ENCODE measurements at places on chromosomes 6 and 20.

GRCh38 chr6:28615955-28616747, 90.5 kb downstream of the GPX5 start:
- no peak for DNase-seq

- no peak for DNase-seq
Measured at GRCh38 chr20:22471156-22471836, 113.1 kb downstream of the FOXA2 start.

DNA sequence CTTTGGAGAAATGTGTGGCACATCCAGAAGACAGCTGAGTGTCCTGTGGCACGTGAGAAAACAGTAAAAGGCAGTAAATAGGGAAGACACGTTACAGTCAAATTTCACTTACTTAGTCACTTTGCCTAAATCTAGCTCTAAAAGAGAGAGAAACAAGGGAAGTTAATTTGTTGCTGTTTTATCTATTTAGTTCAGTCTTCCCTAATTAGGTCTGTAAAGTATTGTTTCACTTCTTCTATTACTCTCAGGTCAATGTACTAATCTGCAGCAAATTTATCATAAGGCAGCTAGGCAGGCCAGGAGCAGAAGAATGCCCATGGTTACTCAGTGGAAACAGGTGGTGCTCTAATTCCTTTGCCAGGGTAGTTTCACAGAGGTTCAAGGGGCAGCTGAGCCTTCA, 124.3 kb upstream of the CNR1 start:
- no peak for DNase-seq

GRCh38 chr6:142374965-142375733, 73.3 kb downstream of the ADGRG6 start:
- DNase-seq: no peak

GRCh38 chr20:63084563-63084927, 77.8 kb upstream of the BHLHE23 start:
- DNase-seq: no peak

DNA sequence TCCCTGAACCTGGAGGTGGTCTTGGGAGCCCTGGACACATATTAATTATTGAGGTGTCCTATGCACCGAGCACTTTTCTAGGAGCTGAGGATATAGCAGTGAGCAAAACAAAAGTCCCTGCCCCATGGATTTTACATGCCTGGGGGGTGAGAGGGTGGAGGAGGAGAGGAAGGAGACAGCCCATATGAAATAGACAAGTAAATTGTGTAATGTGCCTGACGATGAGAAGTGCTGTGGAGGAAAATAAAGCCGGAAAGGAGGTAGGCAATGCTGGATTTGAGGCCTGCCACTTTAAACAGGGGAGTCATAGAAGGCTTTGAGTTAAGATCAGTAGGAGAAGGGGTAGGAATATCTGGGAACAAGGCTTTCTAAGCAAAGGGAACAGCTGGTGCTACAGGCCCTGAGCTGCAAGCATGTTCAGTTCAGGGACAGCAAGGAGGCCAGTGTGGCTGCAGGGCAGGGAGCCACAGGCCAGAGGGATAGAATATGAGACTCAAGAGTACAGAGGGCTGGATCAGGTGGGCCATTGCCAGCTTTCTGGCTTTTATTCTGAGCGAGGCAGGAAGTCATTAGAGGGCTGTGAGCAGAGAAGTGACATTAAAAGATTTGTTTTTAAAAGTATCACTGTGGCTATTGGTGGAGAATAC, 19.1 kb upstream of the MYLIP start:
- no peak for DNase-seq

GRCh38 chr20:1005452-1006027, 3.4 kb upstream of the RSPO4 start:
- no peak for DNase-seq

DNA sequence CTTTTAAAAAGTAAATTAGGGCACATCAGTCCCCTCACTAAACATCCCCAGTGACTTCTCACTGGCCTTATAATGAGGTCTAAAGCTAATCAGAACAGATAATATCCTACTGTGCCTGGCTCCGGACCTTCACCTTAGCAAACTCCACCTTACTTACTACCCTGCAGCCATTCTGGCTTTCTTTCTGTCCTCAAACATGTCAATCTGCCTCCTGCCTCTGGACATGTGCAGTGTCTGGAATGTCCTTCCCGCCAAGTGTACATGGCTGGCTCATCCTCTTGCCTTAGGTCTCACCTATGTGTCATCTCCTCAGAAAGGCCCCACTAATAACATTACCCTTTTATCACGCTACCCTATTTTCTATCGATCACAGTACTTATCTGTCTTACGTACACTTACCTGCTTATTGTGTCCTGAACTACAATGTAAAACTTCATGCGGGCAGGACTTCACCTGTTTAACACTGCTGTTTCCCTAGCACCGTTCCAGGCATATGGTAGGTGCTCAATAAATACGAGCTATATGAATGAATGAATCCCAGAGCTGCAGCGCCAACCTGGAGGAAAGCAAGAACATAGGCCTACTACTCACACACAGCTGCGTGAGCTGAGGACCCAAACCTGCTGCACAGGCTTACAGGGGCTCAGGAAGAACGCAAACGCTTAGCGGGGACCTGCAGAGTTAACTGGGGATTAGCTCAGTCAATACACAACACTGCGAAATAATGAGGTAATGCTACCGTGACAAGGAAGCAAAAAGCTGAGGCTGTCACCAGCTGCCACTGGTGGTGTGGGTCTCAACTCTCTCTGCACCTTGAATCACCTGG, 991 bp downstream of the UQCC2 start:
- no peak for DNase-seq

- no peak for DNase-seq
Measured at GRCh38 chr6:14917109-14917910, 328.6 kb upstream of the JARID2 start.

GRCh38 chr6:42988486-42989020, 4.2 kb downstream of the PPP2R5D start:
- no peak for DNase-seq

DNA sequence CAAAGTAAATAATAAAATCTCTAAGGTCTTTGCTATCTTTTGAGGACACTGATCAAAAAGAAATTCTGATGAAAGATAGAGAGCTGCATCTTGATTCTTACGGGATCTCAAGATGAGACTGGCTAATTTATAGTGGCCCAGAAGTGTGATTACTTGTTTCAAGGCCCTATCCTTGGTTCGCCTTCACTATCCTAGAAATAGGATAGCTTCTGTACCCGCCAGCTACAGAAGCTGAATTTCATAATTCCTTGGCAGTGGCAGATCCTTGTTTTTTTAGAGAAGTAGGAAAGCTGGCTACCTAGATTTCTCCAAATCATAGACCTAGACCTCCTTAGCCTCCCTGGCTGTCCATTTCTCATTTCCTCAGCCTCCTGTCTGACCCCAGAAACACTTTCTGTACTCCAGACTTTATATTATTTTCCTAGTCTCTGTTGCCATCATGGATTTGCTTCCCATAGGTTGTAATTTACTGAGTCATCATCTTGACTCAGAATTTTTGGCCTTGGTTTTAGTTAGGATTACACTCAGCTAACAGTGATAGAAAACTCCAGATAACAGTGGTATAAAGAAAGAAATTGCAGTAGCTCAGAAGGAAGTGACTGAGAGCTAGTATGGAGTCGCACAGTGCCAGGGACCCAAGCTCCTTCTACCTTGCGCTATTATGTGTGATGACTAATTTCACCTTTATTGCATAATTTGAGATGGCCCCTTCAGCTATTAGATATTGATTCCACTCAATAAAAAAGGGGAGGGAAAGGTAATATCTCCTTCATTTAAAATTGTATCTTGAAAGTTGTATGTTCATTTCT, 27.7 kb downstream of the PHF3 start:
- DNase-seq: no peak

DNA sequence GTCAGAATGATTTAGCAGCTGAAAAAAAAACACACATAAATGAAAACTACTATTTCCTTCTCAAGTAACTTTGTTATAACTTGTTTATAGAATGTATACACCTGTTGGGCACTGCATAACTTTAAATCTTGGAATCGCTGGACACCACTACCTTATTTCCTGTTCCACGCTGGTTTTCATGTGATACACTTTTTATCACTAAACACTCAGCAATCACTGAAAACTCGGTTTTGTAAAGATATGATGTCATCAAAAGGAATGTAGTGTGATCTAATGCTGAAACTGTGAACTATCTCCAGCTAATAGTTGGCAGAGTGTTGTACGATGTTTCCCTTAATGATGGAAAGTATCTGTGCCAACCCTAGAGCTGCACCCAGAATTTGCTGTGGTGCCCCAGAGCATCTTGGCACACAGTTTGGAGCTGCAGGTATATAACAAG, 127.9 kb downstream of the BACH2 start:
- no peak for DNase-seq

DNA sequence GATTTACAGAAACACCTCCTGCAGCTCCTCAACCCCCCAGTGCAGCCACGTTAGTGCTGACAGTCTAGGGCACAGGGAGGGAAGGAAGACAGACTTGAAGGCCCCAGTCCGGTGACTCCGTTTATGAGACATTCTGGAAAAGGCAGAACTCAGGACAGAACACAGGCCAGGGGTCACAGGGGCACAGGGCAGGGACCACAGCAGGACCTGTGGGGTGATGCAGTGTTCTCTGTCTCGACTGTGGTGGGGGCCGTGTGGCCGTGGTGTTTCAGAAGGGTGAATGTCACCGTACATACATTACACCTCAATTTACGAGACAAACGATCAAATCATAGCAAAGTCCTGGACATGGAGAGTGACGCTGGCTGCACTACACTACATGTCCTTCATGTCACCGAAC, 11.3 kb downstream of the BHLHE23 start:
- no peak for DNase-seq

DNA sequence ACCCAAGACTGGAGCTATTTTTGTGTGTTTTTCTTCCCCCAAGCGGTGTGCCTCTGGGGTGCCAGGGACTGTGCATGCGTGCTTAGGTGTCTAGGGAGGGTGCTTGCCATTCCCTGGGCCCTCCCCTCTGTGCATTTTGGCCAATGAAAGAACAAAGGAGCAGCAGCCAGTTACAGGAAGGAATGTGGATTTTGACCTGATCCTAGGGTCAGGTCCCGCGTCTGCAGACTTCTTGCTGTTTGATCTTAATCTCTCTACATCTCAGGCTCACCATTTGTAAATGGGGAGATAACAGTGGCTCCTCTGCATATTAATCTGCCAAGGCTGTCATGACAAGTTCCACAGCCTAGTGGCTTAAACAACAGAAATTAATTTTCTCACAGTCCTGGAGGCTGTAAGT, 699.1 kb downstream of the QKI start:
- DNase-seq: no peak

DNA sequence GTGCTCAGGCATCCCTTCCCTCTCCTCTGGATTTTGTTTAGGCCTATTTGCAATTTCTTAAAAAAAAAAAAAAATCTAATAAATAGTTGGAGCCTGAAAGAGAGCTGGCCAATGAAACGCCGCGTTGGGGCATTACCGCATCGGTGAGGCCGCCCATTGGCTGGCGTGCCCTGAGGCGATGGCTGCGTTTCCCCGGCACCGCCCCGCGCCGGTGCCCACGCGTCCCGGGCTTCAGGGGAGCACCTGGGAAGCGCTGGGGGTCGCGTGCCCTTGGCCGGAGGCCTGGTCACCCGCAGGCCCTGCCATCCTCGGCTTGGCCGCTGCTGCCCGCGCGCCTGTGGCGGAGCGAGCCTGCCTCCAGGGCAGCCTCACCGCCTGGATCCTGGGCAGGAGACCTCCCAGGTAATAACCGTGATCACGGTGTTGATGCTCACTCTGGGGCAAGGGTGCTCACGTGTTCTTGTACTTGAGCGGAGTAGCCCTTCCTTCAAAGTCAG, 155.4 kb downstream of the NRN1 start:
- DNase-seq: no peak

- no peak for DNase-seq
Measured at GRCh38 chr20:46040902-46041535, 12.0 kb downstream of the SLC12A5 start.

- DNase-seq: no peak
Measured at GRCh38 chr6:113763876-113764275, 93.3 kb upstream of the MARCKS start.

- DNase-seq: no peak
Measured at GRCh38 chr6:26286168-26286877, 78.7 kb upstream of the BTN3A2 start.

DNA sequence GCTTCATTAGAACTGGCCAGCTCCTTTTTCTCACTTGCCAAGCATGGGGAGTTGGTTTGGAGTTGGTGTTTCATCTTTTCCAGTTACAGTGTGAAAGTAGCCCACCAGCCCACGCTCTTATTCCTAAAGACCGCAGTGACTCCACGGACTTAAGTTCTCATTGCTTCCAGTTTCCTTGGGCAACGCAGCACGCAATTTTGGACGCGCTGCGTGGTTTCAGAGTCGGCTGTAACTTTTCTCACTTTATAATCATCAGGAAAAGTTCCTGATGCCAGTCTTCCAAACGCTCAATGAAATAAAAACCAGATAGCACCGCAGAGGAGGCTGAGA, 381 bp upstream of the PEX7 start:
- DNase-seq: no peak

All from NCI-H1048 (cell line).